ENCODE measurements at places on chromosomes 1 and 21. TPM values are rescaled to one million over a fixed set of nuclear protein-coding genes. Genes with fewer than 3 reads are reported as not detected.
A peak's percentile ranks its signal among the peaks of the same experiment; 100 is the strongest.

- DNase-seq: peak; percentile 67
Measured at GRCh38 chr1:87331365-87332241, 2.9 kb downstream of the LMO4 start.

- no peak for DNase-seq
Measured at GRCh38 chr21:42289926-42290325, 25.3 kb downstream of the TFF3 start.

- DNase-seq: no peak
Measured at GRCh38 chr1:215731699-215732098, 164.6 kb downstream of the KCTD3 start.

DNA sequence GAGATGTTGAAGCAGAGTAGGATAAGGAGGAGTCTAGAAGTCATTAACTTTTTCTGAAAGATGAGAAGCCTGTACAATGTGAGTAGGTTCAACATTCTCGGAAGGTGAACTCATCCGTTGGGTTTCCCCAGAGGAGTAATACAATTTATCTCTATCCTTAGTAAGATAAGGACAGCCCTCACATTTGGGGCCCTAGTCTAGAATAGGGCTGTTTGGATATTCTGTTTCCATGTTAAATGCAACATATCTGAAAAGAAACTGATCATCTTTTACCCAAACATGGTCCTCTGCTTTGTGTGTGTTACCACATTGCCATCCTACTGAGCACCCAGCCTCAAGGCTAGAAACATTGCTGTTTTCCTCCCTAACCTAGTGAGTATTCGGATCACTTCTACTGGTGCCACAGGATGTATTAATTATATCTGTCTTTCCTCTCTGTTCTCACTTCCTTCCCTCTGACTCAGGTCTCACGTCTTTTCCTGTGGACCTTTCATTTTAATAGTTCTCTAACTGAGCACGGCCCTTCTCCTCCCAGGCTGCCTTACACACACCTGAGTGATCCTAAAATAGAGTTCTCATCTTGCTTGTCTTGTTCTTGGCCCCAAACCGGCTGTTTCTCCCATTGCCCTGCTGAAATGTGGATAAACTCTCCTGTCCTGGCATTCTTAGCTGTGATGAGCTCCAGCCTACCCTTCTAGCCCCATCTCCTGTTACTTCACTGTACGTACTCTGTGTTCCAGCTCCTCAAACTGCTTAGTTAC, 91.7 kb downstream of the CDC14A start:
- peak; percentile 18 for DNase-seq

- DNase-seq: peak; percentile 13
Measured at GRCh38 chr21:36929622-36930021, 36.8 kb downstream of the HLCS start.

The ALPL gene
- 1.3 TPM for total RNA-seq

The DCDC2B gene
- total RNA-seq: not detected

The CHI3L2 gene
- 2.6 TPM for total RNA-seq

Measured in RPMI7951 (cell line).